ENCODE measurements at places on chromosomes 5 and 9.

GRCh38 chr9:77827104-77827784 lies 179.1 kb upstream of the GNA14 start:
- no peak for DNase-seq

DNA sequence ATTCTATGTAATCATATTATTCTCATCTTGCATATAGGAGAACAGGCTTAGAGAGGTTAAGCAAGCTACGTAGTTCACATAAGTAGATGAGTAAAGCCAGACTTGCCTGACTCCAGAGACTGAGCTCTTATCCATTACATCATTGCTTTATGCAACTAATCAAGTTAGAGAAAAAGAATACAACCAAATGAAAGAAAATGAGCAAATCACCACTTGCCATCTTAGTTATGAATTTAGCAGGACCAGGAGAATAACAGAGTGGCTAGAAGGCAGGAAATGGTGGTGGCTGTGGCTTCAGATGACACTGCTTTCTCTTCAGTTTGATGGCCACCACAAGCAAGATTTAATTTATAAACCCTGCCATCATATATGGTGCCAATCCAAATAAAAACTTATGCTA lies 26.6 kb downstream of the POC5 start:
- DNase-seq, result no peak

DNA sequence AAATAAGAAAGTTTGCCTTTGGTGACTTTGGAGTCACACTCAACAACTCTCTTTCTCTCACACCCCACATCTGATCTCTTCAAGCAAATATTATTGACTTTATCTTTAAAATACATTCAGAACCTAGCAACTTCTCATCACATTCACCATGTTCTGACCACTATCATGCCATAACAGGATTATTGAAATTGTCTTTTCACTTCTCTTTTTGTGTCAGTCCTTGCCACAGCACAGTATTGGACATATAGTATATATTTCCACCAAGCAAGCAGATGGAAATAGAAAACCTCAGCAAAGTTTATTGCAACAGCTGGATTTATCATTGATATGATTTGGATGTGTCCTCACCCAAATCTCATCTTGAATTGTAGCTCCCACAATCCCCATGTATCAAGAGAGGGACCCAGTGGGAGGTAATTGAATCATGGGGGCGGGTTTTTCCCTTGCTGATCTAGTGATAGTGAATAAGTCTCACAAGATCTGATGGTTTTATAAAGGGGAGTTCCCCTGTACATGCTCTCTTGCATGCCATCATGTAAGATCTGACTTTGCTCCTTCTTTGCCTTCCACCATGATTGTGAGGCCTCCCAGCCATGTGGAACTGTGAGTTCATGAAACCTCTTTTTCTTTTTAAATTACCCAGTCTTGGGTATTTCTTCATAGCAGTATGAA lies 26.9 kb upstream of the ITGA1 start:
- DNase-seq, result no peak

DNA sequence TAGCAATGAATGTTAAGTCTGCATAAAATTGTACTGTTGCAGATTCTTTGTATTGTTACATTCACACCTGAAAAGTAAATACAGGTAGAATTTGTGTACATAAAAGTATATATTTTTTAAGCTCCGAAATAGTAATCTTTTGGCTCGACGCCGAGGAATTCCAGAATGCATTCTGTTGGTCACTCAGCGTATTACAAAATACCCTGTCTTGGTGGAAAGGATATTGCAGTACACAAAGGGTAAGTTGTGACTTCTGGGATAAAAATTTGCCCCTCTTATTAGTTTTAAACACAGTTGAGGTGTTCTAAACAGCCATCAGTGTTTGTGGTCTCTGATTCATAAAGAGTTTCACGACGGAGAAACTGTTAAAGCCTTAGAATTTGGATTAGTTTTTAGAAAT lies 257.6 kb downstream of the ARHGEF28 start:
- no peak for DNase-seq

DNA sequence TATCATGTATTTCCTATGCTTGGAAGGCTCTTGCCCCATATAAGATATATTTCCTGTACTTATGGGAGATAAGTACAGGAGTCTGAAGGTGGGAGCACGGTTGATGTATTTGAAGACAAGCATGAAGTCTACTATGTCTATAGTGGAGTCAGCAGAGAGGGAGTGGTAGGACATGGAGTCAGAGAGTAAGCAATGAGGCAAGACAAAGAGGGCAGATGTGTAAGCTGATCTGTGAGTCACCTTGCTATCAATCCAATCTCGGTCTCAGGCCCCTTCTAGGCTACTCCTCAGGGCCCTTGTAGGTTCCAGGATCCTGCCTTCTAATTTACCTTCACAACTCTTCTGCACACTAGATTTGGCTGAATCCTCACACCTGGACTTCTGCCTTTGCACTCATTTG lies 105.5 kb downstream of the MACIR start:
- no peak for DNase-seq

- DNase-seq, result no peak
These were observed 76.3 kb downstream of the MUSK start for GRCh38 chr9:110744715-110745384.

GRCh38 chr9:37582548-37583157 lies 6.5 kb upstream of the FBXO10 start:
- DNase-seq, result peak; percentile 68

DNA sequence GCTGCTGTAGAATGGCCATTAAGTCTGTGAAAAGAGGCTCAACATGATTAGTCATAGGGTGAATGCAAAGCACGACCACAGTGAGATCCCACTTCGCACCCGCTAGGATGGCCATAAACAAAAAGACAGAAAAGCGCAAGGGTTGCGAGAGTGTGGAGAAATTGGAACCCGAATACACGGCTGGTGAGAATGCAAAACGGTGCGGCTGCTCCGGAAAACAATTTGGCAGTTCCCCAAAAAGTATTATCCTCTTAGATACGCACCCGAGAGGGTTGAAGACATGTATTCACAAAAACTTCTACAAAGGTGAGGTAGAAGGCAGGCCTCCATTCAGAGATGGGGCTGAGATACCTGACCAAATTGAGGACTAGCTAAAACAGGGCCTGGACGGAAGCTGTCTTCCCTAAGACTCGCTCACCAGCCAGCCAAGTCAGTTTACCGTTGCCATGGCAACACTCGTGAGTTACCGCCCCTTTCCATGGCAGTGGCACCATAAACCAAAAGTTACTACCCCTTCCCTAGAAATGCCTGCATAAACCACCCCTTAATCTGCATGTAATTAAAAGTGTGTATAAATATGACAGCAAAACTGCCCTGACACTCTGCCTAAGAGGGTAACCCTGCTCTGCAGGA lies 726 bp upstream of the PSMB7 start:
- DNase-seq, result no peak

GRCh38 chr5:163963881-163964280 lies 458.5 kb downstream of the MAT2B start:
- DNase-seq, result no peak

All from cerebellar cortex (tissue), 1 donor.